Melanocyte of skin (primary cell): ENCODE measurements at places on chromosomes 1 and 21. TPM values are rescaled to one million over a fixed set of nuclear protein-coding genes. Genes with fewer than 3 reads are reported as not detected.

DRAXIN gene
- total RNA-seq, result under 0.01 TPM in 1 of 2 replicates, not detected in the other

SYT2 gene
- not detected in 2 replicates for total RNA-seq

SUMO3 gene
- total RNA-seq, result 90.6 and 91.3 TPM in 2 replicates

CACHD1 gene
- total RNA-seq, result 1.4 and 2.2 TPM in 2 replicates

OR10J1 gene
- not detected in 2 replicates for total RNA-seq

EFHD2 gene
- total RNA-seq, result 25.5 and 48.0 TPM in 2 replicates

SPRR4 gene
- total RNA-seq, result not detected in 2 replicates

NIBAN1 gene
- 8.3 and 37.1 TPM in 2 replicates for total RNA-seq

HSPA6 gene
- 5.8 and 7.2 TPM in 2 replicates for total RNA-seq

GNAI3 gene
- total RNA-seq, result 13.3 and 15.4 TPM in 2 replicates

AUNIP gene
- 4.7 and 7.6 TPM in 2 replicates for total RNA-seq

PLA2G2D gene
- not detected in 2 replicates for total RNA-seq

ALX3 gene
- total RNA-seq, result not detected in 2 replicates

KLHDC9 gene
- 1.5 and 1.7 TPM in 2 replicates for total RNA-seq

WNT3A gene
- total RNA-seq, result not detected in 2 replicates

SPATA21 gene
- total RNA-seq, result not detected in 2 replicates

IVL gene
- total RNA-seq, result not detected in 2 replicates

FAM78B gene
- 1.8 and 4.8 TPM in 2 replicates for total RNA-seq

IRF6 gene
- total RNA-seq, result 1.7 and 5.5 TPM in 2 replicates

DMBX1 gene
- total RNA-seq, result not detected in 2 replicates

LCE2A gene
- total RNA-seq, result 0.69 TPM in 1 of 2 replicates, not detected in the other

ZFP69B gene
- 2.8 and 3.3 TPM in 2 replicates for total RNA-seq

KANK4 gene
- total RNA-seq, result not detected in 2 replicates

ARMH1 gene
- total RNA-seq, result 2.5 and 2.8 TPM in 2 replicates

VPS26C gene
- 125 and 127 TPM in 2 replicates for total RNA-seq

SLC1A7 gene
- not detected in 2 replicates for total RNA-seq

NPHS2 gene
- total RNA-seq, result not detected in 2 replicates
